ENCODE measurements at places on chromosomes 5 and 9. TPM values are rescaled to one million over a fixed set of nuclear protein-coding genes. Genes with fewer than 3 reads are reported as not detected.

Gene OR1Q1
- total RNA-seq = 0.26 TPM

Gene SAPCD2
- total RNA-seq = 7.7 TPM

Gene TMEM232
- 5.9 TPM for total RNA-seq

Gene LCN1
- not detected for total RNA-seq

Gene ELL2
- total RNA-seq = 44.0 TPM

Gene LCN9
- total RNA-seq = not detected

Measured in aortic smooth muscle cell (primary cell).